ENCODE measurements at places on chromosomes 2 and 18.

DNA sequence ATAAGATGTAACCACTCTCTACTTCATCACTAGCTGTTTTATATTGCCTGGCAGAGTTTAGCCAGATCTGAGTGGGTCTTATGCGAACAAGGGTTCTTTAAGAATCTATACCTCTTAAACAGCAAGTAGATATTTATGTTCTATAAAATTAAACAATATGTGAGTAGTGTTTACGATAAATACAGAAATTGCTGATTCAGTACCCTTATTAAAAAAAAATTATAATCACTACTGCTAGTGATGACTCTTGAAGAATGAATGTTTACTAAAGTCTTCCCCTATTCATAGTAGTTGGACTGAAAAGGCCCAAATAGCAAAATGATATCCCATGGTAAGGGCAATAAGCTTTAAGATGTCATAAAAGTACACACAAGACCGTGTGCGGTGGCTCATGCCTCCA lies 98.7 kb upstream of the DTNB start:
- no peak for DNase-seq

- DNase-seq, result peak; percentile 87
Measured at GRCh38 chr18:48850822-48851598, 99.8 kb downstream of the SMAD7 start.

DNA sequence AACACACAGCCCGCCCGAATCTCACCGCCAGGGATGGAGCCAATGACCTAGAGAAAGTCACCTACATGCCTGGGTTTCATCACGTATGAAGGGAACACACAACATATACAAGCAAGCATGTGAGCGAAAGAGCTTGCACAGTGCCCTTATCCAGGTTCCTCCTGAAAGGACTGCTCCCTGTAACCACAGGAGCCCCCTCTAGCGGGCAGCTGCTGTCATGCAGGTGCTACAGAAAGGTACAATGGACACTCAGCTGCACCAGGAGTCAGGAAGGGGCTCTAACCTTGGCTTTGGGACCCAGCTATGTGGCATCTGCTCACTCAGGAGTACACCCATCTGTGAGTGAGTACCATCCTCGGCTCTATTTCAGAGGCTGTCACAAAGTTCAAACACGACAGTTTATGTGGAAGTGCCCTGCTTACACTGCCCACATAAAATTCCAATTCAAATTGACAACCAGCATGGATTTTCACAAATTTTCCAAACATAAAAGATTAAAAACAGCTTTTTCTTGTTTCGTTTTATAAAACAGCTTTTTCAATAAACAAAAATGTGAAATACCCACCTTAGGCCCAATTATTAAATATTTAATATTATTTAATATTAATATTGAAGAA lies 3.5 kb downstream of the NDUFA10 start:
- DNase-seq, result peak; percentile 85

DNA sequence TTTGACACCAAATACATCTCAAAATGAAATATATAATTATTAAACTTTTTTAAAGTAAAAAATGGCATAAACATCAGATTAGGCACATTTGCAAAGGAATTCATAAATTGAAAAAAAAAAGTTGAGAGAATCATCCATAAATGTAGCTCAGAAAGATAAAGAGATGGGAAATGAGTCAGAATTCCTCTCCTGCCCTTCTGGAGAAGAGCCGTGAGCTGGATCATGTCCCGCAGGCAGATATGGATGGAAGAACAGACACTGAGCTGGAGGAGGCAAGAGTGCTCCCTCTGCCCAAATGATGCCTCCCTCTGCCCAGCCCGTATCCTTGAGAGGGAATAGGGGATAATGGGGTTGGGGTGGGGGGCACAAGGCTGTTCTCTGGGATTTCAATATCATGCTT lies 190.9 kb downstream of the TFCP2L1 start:
- DNase-seq, result no peak

DNA sequence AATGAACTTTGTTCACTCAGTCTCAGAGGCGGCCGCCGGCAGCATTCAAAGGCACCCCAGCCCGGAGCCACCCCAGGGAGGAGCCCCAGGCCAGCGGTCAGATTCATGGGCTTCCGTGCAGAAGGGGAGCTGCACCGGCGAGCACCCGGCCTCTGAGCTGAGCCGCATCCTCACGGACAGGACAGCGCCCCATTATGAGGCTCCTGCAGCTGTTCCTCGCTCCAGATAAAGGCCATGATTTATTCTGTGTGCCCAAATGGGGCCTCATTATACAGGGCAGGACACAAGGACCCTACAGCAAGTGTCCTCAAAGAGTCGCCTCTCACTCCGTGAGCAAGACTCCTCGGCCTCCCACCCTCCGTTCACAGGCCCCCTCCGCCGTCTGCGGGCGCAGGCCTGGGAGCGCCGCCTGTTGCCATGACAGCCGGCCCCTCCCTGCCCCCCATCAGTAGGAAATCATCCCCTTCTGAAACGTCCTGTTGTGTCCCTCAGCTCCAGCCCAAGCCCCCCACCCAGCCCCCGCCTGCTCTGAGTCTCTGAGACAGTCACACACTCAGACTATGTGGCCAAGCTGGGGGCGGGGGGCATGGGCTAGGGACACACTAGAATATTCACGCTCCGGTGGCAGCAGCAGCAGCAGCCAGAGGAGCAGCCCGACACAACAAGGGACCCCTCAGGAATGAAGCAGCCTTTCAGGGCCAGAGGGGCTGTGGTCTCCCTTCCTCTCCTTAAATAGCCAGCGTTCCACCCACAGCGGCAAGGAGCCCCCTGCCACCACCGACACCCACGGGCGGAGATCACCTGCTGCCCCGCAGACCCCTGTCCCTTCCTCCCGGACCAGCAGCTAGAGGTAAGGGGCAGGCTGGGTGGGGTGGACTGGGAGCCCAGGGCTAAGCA lies at the start of gene GPR17:
Gene GPR17 (plus strand): TSS at position 759 of the 897 bp plus-strand sequence. CDS start 4,583 bp downstream, outside the sequence.
- peak; percentile 16 for DNase-seq

DNA sequence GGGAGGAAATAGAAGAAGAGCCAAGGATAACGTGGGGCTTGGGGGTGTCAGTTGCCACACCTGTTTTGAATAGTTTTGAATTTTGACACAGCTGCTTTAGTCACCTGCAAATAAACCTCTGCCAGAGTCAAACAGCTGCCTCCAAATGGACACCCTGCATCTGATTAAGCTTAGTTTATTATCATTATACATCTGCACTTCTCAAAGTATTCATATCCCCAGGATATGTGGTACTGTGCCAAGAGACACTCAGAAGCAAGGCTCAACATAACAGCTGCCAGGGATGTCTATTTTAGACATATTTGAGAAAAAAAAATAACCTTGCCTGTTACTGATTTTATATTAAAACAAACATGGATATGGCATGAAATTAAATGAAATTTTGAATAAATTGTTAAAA lies 122.5 kb upstream of the WDR75 start:
- no peak for DNase-seq

GRCh38 chr2:84946204-84947009 lies 24.6 kb upstream of the KCMF1 start:
- DNase-seq, result peak; percentile 44

- DNase-seq, result no peak
Measured at GRCh38 chr2:190717764-190718651, 69.1 kb downstream of the NAB1 start.

- no peak for DNase-seq
Measured at GRCh38 chr2:9424447-9425164, 1.2 kb downstream of the CPSF3 start.

DNA sequence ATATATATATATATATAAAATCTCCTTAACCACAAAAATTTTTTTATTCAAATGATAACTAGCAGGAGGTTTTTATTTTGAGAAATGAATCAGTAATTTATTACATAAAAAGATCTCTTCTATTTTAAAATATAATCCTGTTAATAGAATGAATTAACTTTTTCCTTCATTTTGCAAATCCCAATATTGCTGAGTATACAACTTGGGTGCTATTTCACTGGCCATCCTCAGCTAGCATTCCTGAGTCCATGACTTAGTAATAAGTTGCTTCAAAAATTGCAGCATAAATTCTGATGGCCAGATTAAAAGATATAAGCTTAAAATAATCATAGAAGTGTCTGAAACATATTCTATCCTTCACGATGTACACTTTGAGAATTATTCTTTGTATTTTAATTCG lies 155.6 kb downstream of the FSIP2 start:
- DNase-seq, result no peak

GRCh38 chr2:184577056-184577455 lies 21.3 kb upstream of the ZNF804A start:
- DNase-seq, result no peak

DNA sequence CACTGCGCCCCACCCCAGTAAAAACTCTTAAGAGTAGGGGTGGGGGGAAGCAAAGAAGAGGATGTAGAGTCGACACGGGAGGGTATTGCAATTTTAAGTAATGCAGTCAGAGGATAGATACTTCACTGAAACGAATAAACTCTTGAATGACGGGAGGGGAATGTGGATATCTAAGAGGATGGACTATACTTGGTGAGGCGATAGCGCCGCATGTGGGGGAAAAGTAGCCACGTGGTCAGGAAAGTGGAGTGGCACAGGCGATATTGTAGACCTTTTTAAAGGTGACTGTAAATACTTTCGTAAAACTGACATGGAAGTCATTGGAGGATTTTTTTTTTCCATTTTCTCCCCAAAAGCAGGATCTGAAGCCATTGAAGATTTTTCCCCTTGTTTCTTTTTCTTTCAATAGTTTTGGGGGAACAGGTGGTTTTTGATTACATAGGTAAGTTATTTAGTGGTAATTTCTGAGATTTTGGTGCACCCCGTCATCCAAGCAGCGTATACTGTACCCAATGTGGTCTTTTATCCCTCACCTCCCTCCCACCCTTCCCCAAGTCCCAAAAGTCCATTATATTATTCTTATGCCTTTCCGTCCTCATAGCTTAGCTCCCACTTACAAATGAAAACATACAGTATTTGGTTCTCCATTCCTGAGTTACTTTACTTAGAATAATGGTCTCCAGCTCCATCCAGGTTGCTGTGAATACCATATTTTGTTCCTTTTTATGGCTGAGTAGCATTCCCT lies 13.8 kb downstream of the CLK1 start:
- no peak for DNase-seq

DNA sequence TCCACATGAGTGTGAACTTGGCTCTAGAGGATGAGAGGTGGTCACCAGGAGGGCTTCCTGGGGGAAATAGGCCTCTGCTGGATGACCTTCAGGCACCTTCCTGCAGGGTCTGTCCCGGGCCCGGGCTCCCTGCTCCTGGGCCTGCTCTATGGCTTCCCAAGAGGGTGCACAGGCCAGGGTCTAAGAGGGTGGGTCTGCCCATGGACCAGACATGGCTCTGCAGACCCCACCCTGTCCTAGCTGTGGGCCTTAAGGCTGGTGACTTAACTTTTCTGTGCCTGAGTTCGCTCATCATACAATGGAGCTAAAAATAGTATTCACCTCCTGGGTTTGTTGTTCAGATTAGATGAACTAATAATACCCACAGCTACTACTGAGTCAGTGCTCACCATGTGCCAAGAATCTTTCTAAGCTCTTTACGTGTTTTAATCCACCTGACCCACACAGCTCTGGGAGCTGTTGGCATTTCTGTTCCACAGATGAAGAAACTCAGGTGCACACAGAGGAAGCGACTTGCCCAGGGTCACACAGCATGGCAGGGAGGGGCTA lies 14.4 kb downstream of the INHBB start:
- no peak for DNase-seq

DNA sequence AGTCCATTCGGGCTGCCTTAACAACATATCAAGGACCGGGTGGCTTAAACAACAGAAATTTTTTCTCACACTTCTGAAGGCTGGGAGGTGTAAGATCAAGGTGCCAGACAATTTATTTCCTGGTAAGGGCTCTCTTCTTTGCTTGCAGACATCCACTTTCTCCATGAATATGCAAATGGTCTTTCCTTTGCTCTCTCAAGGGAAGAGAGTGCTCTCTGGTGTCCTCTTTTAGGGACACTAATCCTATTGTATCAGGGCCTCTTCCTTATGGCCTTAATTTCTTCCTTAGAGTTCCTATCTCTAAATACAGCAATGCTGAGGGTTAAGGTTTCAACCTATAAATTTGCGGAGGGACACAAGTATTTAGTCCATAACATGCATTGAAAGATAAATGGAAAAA lies 770.8 kb downstream of the DSC3 start:
- no peak for DNase-seq

GRCh38 chr18:26056291-26056690 lies 34.1 kb downstream of the SS18 start:
- no peak for DNase-seq

Data from right cardiac atrium (tissue), 5 donors.